ENCODE measurements at places on chromosomes 11 and 22. TPM values are rescaled to one million over a fixed set of nuclear protein-coding genes. Genes with fewer than 3 reads are reported as not detected.

LDHAL6A gene
- total RNA-seq: not detected

CHADL gene
- total RNA-seq: 2.3 TPM

- no peak for DNase-seq
These were observed 44.5 kb downstream of the CD44 start for GRCh38 chr11:35183326-35183925.

- DNase-seq: no peak
These were observed 10.1 kb upstream of the BLID start for GRCh38 chr11:122126024-122126688.

- DNase-seq: no peak
These were observed 23.7 kb upstream of the BID start for GRCh38 chr22:17797721-17798559.

- DNase-seq: no peak
These were observed 372.1 kb downstream of the BRD1 start for GRCh38 chr22:49455595-49455994.

OR5A1 gene
- total RNA-seq: not detected

DNA sequence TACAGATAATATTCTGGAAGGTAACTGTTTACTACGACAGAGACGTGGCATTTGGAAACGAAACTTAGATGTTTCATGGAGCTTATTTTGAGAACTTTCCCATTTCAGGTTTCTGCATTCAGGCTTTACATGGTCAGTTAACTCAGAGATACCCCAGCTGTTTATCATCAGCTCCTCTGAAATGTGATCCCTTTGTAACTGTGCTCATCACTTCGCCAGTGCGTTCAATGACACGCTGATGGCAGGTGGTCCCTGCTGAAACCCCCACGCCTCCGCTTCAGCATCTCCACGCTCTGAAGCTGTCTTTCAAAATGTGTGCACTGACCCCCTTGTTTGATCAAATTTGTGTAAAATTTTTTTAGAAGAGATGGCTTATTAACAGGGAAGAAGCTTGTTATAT is 30.5 kb downstream of the ALG12 start:
- DNase-seq: no peak

OR52H1 gene
- not detected for total RNA-seq

DNA sequence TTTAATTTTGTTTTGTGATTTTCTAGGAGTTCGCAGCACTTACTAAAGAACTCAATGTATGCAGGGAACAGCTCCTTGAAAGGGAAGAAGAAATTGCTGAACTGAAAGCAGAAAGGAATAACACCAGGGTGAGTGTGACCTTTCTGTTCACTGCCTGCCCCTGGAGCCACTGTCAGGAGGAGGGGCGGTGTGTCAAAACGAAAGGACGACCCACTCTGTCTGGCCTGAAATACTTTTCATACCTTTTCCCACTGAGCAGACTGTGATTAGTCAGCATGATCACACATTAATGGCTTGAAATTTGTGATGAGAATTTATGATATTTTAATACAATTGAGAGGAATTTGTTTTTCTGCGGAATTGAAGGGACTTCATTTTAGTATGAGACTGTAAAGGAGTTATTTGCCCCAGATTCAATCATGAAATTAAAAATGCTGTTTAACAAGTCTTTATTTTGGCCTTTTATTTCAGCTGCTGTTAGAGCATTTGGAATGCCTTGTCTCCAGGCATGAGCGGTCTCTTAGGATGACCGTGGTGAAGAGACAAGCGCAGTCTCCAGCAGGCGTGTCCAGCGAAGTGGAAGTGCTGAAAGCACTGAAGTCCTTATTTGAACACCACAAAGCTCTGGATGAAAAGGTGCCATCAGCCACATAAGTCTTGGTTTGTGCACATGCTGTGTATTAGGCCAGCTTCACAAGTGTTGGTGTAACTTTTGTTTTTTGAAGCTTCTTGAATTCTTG is 54.1 kb downstream of the PPFIA1 start:
- DNase-seq: no peak

- no peak for DNase-seq
These were observed 31.8 kb downstream of the YPEL1 start for GRCh38 chr22:21703684-21704316.

DNA sequence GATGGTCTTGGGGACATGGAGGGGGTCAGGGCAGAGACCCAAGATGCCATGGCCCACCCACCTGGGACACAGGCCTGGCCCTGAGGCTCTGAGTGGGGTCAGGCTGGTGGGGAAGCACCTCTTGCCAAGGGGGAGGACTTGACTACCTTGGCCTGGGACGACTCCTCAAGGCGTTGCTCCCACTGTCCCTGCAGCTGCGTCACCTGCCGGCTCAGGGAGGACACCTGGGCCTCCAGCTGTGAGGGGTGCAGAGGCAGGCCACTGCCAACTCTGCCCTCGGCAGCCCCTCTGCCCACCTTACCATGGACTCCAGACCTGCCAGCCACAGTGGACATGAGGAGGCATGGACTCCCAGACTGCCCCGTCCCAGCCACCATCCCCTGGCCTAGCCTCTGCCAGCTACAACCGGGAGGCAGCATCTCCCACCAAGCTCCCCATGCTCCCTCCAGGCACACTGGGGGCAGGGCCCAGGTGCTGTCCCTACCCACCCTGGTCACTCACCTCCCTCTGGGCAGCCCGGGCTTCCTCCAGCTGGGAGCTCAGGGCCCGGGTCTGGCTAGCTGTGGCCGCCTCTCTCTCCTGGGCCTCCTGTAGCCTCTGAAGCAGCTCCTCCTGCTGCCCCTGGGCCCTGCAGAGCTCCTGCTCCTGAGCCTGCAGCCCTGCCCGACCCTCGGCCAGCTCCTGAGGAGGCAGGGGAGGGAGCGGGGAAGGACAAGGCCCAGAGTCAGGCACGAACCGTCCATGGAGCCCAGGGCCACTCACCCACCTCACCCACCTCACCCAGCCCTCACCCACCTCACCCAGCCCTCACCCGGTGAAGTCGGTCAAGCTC is 8.6 kb downstream of the CDC42BPG start:
- DNase-seq: no peak

CHID1 gene
- total RNA-seq: 16.0 TPM

DNA sequence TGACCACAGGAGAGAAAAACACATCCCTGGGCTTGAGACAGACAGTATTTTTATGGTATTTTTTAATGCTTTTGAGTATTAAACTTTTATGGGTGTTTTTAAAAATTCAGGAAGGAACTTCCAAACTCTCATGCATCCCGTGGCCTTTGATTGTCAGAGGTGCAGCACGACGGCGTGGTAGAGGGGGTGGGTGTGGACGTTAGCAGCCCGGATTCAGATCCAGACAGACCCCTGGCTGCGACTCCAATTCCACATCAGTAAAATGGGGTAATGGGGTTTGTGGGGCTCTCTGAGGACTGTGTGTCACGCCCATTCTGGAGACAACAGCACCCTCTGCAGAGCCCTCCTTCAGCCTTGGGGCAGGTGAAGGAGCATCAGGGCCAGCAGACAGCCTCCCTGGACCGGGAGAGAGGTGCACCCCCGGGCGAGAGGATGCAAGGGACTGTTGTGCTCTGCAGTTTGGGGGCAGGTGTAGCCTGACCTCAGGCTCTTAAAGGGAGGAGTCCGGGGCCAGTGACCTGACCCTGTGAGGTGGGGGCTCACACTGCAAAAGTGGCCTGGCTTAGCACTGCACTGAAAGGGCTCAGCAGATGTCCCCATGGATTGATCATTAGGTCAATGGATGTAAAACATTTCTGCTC is 1024.3 kb downstream of the TBC1D22A start:
- DNase-seq: no peak

- no peak for DNase-seq
These were observed 67.7 kb downstream of the DCDC1 start for GRCh38 chr11:31301549-31302510.

GRCh38 chr11:75248924-75249256 is 8.3 kb downstream of the TPBGL start:
- DNase-seq: no peak

FGF4 gene
- not detected for total RNA-seq

DNA sequence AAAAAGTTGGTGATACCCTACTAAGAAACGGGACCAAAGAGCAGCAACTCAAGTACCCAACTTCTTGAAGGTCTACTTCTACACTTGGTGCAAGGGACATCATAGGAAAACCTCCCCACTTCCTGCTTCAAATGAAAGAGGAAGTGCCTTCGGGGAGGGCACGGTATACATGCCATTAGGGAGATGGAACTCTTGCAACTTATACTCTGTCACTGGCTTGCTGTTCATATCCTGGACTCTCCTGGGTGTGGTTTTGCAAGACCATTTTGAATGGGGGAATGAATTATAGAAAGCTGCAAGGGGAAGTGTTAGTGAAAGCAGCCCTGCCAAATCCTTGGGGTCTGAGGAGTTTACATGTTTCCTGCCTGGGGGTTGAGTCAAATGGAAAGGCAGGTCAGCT is 41.9 kb downstream of the CSNK2A3 start:
- no peak for DNase-seq

ALDH3B1 gene
- not detected for total RNA-seq

All from CD8-positive, alpha-beta T cell (primary cell).